ENCODE measurements at places on chromosomes 7 and 10.

GRCh38 chr7:12567015-12567414 is 3.5 kb upstream of the SCIN start:
- DNase-seq: no peak

DNA sequence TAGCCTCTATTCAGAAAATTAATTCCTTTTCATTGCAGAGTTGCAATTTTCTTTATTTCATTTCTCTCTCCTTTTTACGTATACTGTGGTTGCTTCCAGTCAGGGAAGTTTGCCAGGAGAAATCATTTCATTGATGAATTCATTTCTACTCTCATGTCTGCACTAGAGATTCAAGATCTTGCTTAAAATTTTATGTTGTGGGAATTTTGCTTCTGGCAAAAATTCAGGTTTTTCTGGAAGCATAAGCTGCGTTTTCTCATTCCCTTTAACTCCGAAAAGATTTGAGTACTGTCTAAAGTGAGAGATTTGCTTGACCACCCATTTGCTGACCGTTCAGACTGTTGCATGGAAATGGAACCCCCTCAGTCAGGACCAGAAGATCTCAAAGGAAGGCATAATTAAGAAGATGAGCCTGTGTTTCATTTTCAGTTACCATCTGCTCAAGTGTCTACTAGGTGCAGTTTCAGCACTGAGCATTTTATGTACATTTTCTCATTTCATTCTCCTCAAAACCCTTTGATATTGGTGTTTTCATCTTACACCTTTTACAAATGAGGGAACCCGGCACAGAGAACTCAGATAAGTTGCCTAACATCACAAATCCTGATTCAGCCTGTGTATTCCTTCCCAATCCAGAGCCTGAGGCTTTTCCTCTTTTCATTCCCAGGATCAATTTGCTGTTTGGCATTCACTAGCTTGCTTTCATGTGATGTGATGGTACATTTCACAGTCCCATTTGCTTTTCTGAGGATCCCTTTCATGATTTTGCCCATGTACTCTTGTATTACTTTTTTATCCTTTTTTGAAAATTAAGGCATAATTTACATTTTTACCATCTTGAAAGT is 3.9 kb downstream of the PTPRZ1 start:
- no peak for DNase-seq

- DNase-seq: no peak
These were observed 84.7 kb upstream of the IFRD1 start for GRCh38 chr7:112365551-112365950.

DNA sequence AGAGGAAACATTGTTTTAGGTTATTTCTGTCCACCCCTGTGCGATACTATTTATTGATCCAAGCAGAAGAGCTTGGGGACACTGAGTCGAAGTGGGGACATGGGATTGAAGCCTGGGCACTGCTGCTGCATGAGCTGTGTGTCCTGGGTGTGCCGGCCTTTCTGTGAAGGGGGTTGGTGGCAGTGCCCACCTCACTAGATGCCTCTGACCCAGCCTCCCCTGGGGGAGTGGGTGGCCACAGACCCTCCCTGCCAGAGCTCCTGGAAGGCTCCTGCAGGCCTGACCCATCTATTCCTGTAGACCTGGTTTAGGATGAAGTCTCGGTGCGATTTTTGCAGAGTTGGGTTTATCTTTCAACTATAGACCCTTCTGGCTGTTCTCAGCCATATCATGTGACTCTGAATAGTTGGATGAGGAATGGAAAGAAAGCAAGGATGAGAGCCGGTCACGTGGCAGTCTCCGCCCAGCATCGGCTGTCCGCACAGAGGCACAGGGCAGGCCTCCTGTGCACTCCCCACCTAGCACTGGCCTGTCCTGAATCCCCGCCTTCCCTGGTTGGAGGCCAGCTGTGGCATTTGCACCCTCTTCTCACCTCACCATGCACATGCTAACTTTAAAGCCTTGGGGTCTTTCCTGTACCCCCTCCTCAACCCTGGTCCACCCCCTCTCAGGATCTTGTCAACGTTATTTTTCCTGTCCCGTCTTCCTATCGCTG is 17.6 kb upstream of the SH2D4B start:
- DNase-seq: no peak

DNA sequence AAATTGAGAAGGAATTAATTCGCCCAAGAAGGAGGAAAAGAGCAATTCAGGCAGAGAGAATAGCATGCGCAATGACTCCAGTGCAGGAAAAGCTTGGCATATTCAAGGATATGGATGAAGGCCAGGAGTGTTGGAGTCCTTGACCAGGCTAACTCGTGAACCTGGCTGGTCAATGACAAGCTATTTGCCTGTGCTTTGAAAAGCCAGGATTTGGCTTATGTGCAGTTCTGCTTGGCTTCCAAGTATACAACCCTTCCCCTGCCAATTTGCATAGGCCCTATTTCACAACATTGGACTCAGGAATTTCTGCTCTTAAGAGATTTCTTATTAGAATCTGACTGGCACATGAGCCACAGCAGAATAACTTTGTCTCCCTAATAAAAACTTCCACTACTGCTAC is 72.3 kb upstream of the SP8 start:
- no peak for DNase-seq

DNA sequence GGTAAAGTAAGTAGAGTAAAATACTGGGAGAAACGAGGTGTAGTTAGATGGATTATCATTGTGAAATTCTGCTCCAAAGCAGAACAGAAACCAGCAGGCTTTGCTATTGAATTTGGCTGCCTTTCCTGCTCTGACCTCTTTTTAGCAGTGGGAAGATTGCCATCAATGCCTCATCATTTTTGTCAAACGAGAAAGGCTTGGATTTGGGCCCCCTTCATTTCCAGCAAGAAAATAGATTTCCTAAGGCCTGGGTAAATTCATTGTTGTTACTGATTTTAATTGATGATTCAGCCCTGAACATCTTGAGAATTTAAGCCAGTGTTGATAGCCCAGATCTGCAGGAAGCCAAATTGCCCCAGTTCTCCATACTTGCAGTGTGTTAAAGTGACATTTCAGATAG is 35.2 kb upstream of the ASAH2 start:
- no peak for DNase-seq

DNA sequence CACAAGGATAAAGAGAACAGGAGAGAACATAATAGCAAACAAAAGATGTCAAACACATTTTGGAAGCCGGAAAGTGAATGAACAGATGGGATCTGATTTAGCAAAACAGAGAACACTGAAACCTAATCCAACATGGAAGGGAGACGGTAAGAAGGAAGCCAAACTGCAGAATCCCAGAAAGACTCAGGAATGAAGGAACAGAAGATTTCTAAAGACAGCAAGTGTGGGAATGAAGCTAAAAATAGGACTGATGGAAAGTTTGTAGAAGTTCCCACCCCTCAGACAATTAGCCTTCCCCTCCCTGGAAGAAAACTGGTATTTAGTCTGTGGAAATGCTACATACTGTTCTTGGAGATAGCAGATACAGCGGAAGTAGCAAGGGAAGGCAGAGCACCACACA is 40.8 kb downstream of the SLC16A12 start:
- DNase-seq: no peak

DNA sequence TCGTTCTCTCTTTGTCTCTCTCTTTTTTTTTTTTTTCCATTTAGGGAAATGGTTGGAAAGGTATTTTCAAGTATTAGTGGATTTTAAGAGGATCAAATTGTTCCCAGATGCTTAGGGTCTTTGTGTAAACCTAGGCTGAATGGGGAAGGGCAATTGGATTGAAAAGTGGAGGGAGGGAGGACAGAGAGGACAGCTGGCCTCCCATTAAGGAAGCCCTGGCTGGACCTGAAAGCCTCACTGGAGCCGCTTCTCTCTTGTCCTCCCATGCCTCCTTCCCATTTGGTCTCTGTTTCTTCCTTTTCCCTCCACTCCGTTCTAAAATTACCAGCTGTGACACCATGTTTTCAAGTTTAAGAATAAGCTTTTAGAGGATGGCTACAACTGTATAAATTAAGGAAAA is 104.1 kb downstream of the TACC2 start:
- DNase-seq: no peak

DNA sequence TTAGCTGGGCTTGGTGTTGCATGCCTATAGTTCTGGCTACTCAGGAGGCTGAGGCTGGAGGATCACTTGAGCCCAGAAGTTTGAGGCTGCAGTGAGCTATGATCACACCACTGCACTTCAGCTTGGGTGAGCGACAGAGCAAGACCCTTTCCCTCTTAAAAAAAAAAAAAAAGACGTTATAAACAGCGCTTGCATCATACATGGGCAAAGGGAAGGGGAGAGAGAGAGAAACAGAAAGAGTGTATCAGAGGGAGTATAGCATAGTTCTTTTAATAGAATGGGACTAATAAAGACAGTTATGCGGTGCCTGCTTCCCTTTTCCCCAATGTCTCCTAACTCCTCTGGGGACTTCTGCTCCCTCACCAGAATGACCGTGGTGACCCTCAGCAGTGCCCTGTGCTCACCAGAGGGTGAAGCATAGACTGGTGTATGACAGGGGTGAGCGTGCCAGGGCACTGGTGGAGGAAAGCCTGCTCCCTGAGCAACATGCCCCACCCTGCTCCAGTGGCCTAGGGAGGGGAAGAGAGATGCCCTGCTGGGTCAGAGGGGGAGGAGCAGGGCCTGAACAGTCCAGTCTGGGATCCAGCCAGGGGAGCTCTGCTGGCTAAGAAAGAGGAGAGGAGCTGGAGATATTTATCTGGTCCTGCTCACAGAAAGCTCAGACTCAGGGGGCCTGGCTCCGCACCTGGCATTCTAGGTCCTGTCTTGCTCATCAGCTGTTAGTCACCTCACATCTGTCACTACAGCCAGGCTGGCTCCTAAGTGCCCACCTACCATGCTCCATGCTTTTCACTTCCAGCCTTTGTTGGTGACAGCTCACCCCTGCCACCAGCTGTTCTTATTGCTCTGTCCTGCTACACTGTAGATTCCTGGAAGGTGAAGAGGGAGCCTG is 2.2 kb downstream of the PDZD7 start:
- DNase-seq: no peak

DNA sequence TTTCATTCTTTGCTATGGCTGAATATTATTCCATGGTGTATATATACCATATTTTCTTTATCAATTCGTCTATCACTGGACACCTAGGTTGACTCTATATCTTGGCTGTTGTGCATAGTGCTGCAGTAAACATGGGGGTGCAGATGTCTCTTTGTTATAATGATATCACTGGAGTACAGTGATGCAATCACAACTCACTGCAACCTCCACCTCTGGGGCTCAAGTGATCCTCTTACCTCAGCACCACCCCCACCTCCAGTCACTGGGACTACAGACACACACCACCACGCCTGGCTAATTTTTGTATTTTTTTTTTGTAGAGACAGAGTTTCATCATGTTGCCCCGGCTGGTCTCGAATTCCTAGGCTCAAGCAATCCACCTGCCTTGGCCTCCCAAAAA is 15.6 kb downstream of the KLHL7 start:
- no peak for DNase-seq

DNA sequence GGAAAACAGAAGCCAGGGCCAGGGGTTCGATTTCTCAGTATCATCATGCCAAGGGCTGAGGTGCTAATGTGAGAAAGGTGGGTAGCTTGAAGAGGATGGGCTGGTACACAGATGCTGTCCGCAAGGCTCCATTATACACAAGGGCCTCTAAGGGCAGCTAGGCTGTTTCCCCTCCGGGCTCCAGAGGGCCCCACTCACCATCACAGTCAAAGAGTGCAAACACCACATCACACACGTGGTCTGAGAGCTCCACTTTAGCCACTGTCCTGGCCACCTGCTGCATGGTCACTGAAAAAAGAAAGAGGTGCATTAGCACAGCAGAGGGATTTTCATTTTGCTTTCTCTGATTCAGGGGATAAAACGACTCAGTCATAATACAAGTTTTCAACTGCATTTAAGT is 20.9 kb upstream of the DNAJB12 start:
- no peak for DNase-seq

DNA sequence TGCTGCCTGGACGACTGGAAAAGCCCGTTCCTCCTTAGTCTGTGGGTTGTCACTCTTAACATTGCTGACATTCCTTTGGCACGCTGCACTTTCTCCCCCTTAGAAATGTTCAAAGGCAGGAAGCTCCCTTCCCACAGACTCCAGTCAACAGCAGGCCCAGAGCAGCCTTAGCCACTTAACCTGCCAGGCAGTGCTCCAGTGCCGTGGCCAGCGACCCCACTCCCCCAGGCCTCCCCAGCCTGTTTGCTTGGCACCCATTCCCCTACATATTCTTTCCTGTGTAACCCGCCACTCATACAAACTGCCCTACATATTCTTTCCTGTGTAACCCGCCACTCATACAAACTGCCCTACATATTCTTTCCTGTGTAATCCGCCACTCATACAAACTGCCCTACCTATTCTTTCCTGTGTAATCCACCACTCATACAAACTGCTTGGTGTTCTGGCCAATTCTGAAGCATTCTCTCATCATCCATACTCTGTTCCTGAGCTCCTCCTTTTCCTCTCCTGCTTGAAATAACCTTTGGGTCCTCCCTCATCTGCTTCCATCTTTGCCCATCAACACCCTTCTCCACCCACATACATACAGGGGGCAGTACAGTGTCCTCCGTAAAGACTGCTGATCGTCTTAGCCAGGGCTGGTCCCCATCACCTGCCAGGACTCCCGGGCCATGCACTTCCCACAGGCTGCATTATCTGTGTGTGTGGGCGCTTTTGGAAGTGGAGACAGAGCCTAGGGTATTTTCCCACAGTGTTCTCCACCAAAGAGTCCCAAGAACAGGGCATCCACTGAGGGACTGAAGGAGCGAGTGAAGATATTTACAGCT is 57.3 kb downstream of the ADARB2 start:
- DNase-seq: no peak

DNA sequence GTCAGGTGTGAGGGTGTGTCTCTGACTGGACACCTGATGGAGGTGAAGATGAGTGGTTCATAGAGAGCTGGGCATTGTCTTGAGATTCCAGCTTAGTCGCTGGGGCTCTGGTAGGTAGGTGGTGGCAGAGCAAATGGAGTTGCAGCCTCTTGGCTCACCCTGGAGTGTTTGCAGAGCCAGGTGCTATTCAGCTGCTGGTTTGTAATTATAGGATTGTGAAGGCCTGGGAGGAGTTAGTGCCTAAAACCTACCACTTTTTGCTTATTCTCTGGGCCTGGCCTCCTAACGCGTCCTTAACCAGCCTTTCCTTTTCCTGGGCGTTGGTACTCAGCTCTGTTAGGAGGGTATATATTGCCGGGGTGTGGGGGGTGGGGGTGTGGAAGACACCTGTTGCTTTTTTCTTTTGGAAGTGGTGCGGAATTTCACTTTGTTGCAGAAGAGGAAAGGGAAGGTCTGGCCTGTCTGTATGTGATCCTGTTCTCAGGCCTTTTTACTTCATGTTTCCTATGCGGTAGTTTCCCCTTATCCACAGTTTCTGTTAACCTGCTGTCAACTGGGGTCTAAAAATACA is 3.2 kb downstream of the PPRC1 start:
- DNase-seq: no peak

- DNase-seq: no peak
These were observed 29.3 kb downstream of the CRHR2 start for GRCh38 chr7:30652698-30653641.

DNA sequence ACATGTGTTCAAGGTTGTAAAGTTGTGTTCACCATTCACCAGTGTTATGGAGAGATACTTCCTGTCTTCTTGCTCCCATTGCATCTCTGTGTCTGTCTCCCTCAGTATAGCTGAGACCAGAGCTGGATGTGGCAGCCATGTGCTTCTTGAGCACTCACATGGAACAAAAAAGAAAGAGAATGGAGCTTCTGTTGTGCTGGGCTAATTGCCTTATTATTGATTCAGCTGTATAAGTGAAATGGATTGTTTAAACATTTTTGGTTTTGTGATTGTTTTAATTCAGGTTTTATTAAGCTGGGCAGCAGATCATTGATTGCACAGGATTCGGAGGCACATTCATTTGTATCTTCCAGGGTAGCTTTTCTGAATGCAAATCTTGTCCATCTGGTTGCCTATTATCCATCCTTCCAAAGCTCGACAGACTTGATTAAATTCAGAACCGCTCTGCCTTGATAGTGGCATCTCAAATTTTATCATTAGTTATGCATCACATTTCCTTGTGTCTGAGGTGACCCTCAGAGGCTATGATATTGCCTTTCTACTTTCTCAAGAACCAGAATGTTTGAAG is 119.9 kb downstream of the CCNY start:
- no peak for DNase-seq
